ENCODE measurements at places on chromosomes 5 and 9. TPM values are rescaled to one million over a fixed set of nuclear protein-coding genes. Genes with fewer than 3 reads are reported as not detected.

- DNase-seq, result no peak
These were observed 5.1 kb downstream of the STARD4 start for GRCh38 chr5:111507276-111507675.

GRCh38 chr5:169904059-169904458, 76.2 kb downstream of the INSYN2B start:
- DNase-seq, result no peak

DNA sequence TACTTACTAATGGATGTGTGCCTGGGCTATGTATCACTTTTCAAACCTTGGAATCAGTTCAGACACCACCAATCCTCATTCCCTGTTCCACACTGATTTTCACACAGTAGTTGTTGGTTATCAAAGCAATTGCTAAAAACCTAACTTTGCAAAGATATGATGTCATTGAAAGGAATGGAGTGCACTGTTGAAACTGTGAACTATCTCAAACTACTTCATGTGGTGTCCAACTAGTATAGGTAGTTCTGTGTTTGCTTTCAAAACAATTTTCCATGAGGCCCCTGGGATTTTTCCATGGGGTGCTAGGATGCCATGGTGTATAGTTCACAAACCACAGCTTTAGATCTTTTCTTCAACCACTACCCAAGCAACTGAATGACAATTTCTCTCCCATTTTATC, 17.8 kb downstream of the INIP start:
- no peak for DNase-seq

- DNase-seq, result no peak
These were observed 45.9 kb upstream of the JAK2 start for GRCh38 chr9:4939118-4939561.

DNA sequence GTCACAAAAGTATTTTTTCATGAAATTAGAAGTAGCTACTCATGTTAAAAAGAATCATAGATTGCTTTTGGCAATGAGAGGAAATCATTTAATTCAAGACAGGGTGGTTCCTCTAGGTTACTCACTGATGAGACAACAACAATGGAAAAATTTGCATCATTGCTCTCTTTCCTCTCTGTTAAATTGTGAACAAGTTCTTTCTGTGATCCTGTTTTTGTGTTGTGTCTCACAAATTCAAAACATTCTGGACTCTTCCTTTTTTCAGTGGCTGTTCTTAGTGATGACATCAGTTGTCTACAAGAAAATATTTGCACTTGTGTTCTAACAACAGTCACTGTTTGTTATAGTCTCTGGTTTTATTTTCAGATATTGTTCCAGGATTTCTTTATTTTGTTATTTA, 95.3 kb downstream of the XRCC4 start:
- no peak for DNase-seq

GRCh38 chr5:135110785-135111596, 77.0 kb upstream of the PITX1 start:
- DNase-seq, result no peak

DNA sequence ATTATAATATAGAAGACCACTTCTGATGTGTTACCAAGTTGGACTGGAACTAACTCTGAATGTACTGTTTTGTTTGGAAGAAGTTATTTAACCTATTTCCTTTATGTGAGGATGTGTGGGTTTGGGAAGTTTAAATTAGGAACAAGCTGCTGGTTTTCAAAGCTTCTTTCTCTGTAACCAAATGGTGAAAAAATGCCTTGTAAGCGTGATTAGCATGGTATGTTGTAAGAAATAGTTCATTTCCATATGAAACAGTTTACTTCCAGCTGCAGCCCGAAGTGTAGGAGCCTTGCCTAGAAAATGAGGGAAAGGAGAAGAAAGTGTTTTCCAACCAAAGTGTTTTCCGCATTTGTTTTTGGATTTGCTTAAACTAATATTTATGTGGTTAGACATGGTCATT, 36.0 kb downstream of the TTC1 start:
- DNase-seq, result no peak

- DNase-seq, result no peak
These were observed 10.9 kb downstream of the PLPP7 start for GRCh38 chr9:131300444-131300843.

DNA sequence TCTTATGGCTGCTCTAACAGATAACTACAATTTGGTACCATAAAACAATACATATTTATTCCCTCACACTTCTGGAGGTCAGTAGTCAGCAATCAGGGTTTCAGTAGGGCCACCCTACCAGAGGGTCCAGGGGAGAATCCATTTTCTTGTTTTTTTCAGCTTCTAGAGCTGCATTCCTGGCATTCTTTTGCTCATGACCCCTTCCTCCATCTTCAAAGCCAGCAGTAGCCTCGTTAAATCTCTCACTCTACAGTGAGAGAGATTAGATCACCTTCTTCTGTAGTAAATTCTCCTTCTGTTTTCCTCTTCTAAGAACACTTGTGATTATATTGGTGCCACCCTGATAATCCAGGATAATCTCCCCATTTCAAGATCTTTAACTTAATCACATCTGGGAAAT, 187.4 kb downstream of the RFK start:
- DNase-seq, result no peak

GRCh38 chr9:111994831-111995458, 98.3 kb downstream of the UGCG start:
- no peak for DNase-seq

- no peak for DNase-seq
These were observed 30.8 kb upstream of the ENHO start for GRCh38 chr9:34553511-34554021.

DNA sequence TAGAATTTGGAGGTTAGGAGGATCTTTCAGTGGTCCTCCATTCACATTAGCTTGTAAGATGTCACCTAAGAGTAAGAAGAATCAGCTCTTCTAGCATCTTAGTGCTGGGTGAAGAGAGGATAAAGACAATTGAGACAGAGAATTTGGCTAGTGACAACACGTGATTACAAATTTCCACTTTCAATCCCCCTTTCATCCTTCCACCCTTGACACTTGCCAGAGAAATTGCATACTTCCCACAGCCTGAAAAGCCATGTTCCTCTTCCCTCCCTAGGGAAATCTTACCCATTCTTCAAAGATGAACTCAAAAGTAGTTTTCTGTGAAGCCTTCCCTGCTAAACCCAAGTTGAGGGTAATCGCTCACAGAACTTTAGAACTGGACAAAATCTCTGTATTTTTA, 282.6 kb upstream of the PTGER4 start:
- DNase-seq, result no peak

DNA sequence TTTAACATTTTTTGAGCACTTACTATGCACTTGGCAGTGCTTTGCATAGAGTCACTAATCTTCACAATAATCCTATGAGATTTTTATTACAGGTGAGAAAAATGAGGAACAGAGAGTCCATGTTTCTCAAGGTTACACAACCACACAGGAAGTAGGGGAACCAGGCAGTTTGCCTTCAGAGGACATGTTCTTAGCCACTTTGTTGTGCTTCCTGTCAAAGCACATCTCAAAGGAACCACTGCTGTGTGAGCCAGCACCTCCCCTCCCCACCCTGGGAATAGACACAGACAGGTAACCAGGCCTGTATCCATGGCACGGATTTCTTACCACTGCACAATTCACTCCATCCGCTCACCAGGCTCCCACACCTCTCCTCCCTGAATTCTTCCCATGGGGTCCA, 6.3 kb upstream of the DNAJB5 start:
- no peak for DNase-seq

GRCh38 chr9:137611623-137612609, 6.4 kb downstream of the ARRDC1 start:
- DNase-seq, result no peak

GRCh38 chr5:144276034-144276822, 105.6 kb downstream of the KCTD16 start:
- no peak for DNase-seq

DNA sequence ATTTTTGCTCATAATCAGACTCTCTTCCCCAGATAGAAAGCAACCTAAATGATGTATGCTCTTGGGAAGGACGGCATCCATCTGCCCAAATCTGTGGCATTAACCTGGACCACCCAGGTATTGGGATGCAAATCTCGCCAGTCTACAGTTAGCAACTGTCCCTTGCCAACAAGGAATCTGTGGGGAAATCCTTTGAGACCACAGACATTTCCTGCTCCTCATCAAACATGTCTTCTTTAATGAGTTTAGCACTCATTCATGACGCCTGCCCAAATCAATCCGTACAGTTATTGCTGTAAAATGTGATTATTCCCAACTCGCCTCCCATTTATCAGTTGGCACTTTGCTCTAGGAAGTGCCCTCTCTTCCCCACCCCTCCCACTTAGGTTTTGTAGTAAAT, 7.8 kb downstream of the ROR2 start:
- DNase-seq, result no peak

DNA sequence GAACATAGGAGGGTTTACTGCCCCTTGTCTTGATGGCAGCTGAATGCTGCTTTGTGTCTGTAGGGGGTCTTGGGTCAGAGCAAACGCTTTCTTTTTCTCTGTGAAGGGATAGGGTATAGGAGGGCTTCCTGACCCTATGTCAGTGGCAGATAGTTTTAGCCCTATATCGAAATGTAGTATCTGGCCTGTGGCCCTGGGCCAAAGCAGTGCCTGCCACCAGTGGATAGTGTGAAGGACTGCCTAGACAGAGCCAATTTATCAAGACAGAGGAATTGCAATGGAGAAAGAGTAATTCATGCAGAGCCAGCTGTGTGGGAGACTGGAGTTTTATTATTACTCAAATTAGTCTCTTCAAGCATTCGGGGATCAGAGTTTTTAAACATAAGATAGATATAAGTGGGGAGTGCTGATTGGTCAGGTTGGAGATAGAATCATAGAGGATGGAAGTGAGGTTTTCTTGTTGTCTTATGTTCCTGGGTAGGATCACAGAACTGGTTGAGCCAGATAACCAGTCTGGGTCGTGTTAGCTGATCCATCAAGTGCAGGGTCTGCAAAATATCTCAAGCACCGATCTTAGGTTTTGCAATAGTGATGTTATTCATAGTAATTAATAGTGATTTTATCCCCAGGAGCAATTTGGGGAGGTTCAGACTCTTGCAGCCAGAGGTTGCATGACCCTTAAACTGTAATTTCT, 178.5 kb downstream of the GDNF start:
- DNase-seq, result no peak

- no peak for DNase-seq
These were observed 221.2 kb upstream of the ANKH start for GRCh38 chr5:15092801-15093200.

DNA sequence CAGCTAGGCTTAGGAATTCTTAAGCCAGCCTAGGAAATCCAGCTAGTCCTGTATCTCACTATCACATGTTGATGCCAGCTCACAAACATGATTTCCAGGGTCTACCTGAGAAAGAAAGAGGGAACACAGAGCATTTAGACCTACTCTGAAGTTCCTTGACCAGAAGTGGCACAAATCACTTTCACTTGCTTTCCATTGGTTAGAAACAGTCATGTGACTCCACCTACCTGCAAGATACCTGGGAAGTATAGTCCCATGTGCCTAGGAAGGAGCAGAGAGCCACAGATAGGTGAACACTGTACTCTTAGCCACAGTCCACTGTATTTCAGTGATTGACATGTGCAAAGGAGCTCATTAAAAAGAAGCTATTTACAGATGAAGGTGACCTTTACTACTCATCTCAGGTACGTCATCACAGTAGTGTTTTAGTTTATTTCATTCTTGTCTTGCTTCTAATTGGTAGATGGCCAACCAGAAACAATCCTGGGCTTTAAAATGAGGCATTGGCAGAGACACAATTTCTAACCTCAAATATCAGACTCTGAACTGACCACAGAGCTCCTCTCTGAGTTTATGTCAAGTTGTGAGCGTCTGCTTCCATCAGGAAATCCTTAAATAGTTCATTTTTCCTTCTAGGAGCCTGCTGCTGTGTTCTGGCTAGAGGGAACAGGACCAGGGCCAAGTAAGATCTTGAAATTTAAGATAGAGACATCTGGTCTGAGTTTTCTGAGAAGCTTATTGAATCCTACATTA, 340.7 kb downstream of the TLE4 start:
- no peak for DNase-seq

- no peak for DNase-seq
These were observed 739.8 kb upstream of the PTPRD start for GRCh38 chr9:11352612-11353011.

DNA sequence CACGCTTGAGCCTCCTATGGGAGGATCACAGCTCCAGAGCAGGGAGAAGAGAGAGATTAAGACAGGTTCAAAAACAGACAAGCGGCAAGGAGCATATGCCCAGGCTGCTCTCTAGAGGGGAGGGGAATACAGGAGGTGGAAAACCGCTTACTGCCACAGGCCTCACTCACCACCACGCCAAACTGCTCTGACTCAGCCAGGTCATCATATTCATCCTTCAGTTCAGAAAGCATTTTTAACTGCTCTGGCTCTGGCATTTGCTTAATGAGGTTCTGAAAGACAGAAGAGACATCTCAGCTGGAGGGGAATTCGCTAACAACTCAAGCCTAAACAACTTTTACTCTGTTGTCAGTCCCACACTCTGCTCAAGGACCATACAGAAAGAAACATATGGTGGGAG, 40.1 kb downstream of the PCDHGC5 start:
- DNase-seq, result no peak

DNA sequence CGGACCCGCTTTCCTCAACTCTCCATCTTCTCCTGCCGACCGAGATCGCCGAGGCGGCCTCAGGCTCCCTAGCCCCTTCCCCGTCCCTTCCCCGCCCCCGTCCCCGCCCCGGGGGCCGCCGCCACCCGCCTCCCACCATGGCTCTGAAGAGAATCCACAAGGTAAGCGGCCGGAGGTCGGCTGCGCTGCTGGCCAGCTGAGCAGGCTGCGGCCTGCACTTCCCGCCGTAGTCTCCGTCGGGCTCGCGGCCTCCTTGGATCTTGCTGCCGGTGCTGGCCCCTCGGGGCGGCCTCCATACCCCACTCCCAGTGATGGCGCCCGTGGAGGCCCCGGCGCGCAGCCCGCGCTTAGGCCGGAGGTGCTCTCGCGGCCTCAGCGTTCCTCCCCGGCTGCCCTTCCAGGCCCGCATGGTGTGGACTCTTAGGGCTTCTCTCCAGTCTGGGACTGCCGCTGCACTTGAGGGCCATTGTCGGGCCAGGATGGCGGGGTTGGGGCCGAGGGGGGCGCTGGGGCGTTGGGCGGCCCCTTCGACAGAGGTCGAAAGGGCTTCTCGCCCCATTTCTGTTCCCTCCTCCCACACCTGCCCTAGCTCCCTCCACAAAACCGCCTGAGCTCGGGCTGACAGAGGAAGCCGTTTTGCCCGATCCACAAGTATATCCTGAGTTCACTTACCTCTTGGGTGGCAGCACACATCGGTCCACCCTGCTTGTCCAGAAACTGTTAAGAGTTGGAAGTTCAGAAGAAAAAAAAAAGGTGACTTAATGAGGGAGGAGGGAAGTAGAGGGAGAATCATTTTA, 714 bp downstream of the UBE2D2 start:
- DNase-seq, result no peak

Gene PGGT1B
- total RNA-seq, result 43.6 TPM

Gene OMD
- total RNA-seq, result not detected

Gene PRSS3
- not detected for total RNA-seq

Gene LCN9
- total RNA-seq, result not detected

Gene ADAMTS6
- 1.6 TPM for total RNA-seq

Gene PKD2L2
- total RNA-seq, result 0.30 TPM

Gene SLC25A48
- total RNA-seq, result not detected
